ENCODE measurements at places on chromosomes 4 and X.

- H3K27me3 ChIP-seq: no peaks in the 10 kb centered on the region
- H3K4me1 ChIP-seq: peaks cover 20% of the 10 kb centered on the region
- H3K36me3 ChIP-seq: peaks cover 1% of the 10 kb centered on the region
- H3K27ac ChIP-seq: no peak overlapping the region
Observed at GRCh38 chr4:145482209-145483037, 770 bp downstream of the SMAD1 start.

- H3K27me3 ChIP-seq: no peaks in the 10 kb centered on the region
- no peak for DNase-seq
- H3K4me3 ChIP-seq: peak overlapping the region; percentile 1
- H3K4me1 ChIP-seq: peaks cover 63% of the 10 kb centered on the region
Observed at GRCh38 chr4:158826057-158826456, 57.2 kb downstream of the FNIP2 start.

GRCh38 chr4:73885574-73886267, 16.5 kb downstream of the CXCL1 start:
- H3K27ac ChIP-seq: no peak overlapping the region
- no peak for DNase-seq
- no peaks in the 10 kb centered on the region for H3K36me3 ChIP-seq
- H3K4me1 ChIP-seq: no peaks in the 10 kb centered on the region

DNA sequence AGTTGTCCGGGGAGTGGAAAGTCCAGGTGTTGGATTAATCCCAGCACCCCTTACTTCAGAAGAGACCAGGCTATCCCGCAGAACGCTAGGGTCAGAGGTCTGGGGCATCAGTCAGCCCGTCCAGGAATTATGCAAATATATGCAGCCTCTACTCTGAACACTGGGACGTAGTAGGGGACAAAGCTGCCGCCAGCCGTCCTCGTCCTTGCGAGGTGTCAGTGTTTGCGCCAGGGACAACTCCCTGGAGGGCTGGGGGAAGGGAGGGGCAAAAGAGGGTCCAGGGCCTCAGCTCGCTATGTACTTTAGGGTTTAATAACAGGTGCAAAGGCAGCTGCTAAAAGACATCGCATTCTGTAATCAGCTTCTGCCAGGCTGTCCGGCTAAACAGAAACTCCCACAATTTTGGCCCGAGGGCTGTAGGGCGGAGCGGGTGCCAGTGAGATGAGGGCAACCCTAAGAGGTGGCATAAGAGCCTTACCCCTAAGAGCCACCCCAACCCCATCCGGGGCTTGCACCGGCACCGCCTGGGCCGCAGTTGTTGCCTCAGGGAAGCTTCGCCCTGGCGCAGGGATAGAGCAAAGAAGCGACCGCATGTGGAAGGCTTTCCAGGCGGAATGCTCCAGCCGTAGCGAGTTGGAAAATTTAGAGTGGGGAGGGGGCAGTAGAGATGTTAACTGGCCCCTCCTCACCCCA, 8.4 kb downstream of the HAND2 start:
- H3K27ac ChIP-seq: no peak overlapping the region
- H3K36me3 ChIP-seq: no peaks in the 10 kb centered on the region

- DNase-seq: no peak
- H3K4me1 ChIP-seq: no peaks in the 10 kb centered on the region
- peaks cover 19% of the 10 kb centered on the region for H3K36me3 ChIP-seq
Observed at GRCh38 chr4:73139991-73140390, 70.5 kb upstream of the COX18 start.

DNA sequence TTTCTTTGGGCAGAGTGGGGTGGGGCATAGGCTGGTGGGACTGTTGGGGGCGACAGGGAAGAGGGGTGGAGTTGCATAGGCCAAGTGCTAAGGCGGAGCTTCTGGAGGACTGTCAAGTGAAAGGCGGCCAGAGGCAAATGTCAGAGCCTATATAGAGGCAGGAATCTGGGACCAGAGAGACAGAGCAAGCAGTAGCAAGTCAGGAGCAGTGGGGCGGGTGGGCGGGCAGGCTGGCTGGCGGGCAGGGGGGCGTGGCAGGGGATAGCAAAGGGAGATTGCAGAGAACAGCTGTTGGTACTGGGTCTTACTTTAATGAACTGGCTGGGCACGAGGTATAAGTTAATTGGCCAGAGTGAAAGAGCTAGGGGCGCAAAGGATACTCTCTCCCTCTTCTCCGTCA, 89.8 kb downstream of the RTL9 start:
- H3K27ac ChIP-seq: no peak overlapping the region
- peaks cover 15% of the 10 kb centered on the region for H3K4me1 ChIP-seq
- H3K4me3 ChIP-seq: no peak overlapping the region
- no peaks in the 10 kb centered on the region for H3K36me3 ChIP-seq
- no peak for DNase-seq
- H3K27me3 ChIP-seq: peaks cover 9% of the 10 kb centered on the region

- H3K27ac ChIP-seq: no peak overlapping the region
- no peaks in the 10 kb centered on the region for H3K4me1 ChIP-seq
- no peaks in the 10 kb centered on the region for H3K27me3 ChIP-seq
- DNase-seq: no peak
- H3K36me3 ChIP-seq: no peaks in the 10 kb centered on the region
- H3K4me3 ChIP-seq: no peak overlapping the region
Observed at GRCh38 chr4:92339676-92340075, 35.9 kb downstream of the GRID2 start.

DNA sequence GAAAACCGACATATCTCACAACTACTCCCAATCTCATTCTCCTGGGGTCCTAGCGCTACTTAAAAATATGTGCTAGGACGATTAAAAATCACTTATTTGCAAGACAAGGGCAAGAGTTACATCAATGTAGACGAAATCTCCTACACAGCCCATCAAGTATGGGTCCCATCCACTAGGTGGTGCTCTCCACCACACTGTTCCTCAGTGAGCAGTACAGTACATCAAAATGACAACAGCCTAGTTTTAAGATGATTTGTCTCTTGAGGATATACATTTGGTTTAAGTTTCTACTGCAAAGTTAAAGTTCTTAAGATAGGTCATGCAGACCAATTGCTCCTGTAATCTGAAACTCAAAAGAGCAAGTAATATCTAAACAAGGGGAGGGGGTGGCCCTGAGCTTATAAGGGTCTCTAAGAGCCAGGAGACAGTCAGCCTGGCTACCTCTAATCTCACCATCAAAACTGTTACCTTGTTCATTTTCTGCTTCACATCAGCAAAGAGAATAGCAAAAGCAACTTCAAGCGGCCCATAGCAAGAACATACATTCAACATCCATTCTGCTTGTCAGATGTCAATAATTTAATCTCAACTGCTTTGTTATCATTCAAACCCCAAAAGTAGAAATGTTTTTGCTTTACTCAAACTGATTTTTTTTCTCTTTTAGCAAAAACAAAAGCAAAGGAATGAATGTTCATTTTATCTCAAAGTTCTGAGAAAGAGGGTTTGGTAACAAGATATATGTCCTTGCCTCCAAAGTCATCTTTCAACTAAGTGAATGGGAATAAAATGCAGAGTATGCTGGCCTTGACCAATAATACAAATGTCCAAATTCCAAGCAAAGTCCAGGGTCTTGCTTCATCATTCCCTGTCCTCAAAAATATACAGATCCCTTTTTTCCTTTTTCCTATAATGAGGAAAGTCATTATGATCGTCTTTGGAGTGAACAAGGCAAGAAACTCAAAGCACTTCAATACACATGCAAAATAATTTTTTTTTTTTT, 53.1 kb downstream of the STX18 start:
- no peaks in the 10 kb centered on the region for H3K36me3 ChIP-seq
- H3K27me3 ChIP-seq: no peaks in the 10 kb centered on the region
- H3K4me1 ChIP-seq: peaks cover 17% of the 10 kb centered on the region
- H3K4me3 ChIP-seq: no peak overlapping the region
- peak; percentile 37 for DNase-seq

DNA sequence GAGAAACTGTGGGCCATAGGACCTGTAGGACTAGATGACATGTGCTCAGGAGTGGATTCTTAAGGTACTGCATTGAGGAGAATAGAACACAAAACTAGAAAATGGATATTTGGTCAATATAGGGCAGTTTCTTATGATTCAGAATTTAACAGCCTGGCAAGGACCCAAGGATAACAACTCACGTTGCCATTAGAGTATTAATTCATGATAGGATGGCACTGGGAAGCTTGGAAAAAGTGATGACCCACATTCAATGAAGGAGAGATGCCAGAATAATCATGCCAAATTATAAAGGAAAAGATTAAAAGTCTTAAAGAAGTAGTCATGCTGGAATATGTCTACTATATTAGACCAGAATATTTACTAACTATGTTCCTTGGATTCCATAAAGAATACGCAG, 594.5 kb downstream of the ANKRD50 start:
- DNase-seq: no peak
- no peaks in the 10 kb centered on the region for H3K27me3 ChIP-seq
- no peak overlapping the region for H3K4me3 ChIP-seq
- no peaks in the 10 kb centered on the region for H3K4me1 ChIP-seq

DNA sequence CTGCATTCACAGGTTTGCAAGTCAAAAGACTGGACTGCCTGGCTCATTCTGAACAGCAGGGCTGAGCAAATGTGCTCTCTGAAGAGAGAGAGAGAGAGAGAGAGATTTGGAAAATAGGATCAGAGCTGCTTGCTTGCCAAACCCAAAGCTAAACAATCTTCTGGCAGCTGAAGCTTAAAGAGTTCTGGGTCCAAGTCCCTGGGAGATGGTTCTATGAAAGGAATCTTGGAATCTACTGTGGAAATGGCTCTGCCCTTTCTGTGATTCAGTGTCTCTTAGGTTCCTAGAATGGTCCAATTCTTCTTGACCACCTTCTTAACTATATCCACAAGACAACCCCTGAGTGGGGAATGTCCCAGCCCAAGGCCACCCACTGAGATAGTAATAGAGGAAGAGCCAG, 66.1 kb upstream of the EFNB1 start:
- no peak for DNase-seq
- H3K36me3 ChIP-seq: no peaks in the 10 kb centered on the region
- no peaks in the 10 kb centered on the region for H3K4me1 ChIP-seq
- no peak overlapping the region for H3K27ac ChIP-seq
- no peaks in the 10 kb centered on the region for H3K27me3 ChIP-seq

DNA sequence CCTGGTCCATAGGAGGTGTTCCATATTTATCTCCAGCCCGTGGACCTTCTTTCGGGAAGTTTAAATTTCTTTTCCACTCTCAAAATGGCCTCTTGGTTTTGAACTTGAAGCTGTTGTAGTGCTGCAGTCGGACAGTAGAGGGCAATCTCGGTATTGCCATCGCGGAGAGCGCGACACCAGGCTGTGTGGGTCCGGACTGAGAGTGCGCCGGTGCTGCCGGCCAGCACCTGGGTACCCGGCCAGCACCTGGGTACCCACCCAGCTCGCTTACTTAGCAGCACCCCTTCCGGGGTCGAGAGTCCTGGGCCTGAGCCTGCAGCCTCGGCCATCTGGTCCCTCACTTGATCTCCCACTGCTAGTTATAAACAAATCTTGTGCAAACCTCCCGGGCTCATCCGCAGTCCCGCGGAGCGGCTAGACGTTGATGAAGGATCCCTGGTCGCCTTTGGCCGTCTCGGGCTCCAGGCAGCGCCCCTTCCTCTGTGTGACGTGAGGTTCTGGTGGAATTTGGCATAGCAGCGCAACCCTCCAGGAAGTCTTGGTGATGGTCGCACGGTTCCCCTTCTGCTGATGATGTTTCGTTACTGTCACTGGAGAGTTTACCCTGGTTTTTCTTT, 18.0 kb downstream of the FAM9A start:
- H3K27ac ChIP-seq: no peak overlapping the region

- H3K27me3 ChIP-seq: no peaks in the 10 kb centered on the region
- no peak overlapping the region for H3K27ac ChIP-seq
Observed at GRCh38 chrX:118548841-118549240, 53.2 kb downstream of the DOCK11 start.

GRCh38 chr4:71494539-71494938, 155.7 kb downstream of the SLC4A4 start:
- peaks cover 22% of the 10 kb centered on the region for H3K4me1 ChIP-seq
- peaks cover 38% of the 10 kb centered on the region for H3K36me3 ChIP-seq
- H3K27ac ChIP-seq: no peak overlapping the region
- no peak for DNase-seq
- no peak overlapping the region for H3K4me3 ChIP-seq
- H3K27me3 ChIP-seq: no peaks in the 10 kb centered on the region

GRCh38 chr4:52037689-52038102, 403 bp downstream of the SGCB start:
- peak; percentile 41 for DNase-seq
- peak overlapping the region; percentile 75 for H3K4me3 ChIP-seq
- H3K36me3 ChIP-seq: no peaks in the 10 kb centered on the region
- peaks cover 21% of the 10 kb centered on the region for H3K27me3 ChIP-seq
- H3K27ac ChIP-seq: peak overlapping the region; percentile 83

- H3K36me3 ChIP-seq: no peaks in the 10 kb centered on the region
- H3K27ac ChIP-seq: no peak overlapping the region
- no peaks in the 10 kb centered on the region for H3K27me3 ChIP-seq
- no peaks in the 10 kb centered on the region for H3K4me1 ChIP-seq
Observed at GRCh38 chrX:94560930-94561329, 886.9 kb downstream of the FAM133A start.

- no peak overlapping the region for H3K4me3 ChIP-seq
- no peak for DNase-seq
- peaks cover 22% of the 10 kb centered on the region for H3K36me3 ChIP-seq
- H3K27ac ChIP-seq: no peak overlapping the region
Observed at GRCh38 chr4:56370377-56370776, 16.9 kb downstream of the AASDH start.

DNA sequence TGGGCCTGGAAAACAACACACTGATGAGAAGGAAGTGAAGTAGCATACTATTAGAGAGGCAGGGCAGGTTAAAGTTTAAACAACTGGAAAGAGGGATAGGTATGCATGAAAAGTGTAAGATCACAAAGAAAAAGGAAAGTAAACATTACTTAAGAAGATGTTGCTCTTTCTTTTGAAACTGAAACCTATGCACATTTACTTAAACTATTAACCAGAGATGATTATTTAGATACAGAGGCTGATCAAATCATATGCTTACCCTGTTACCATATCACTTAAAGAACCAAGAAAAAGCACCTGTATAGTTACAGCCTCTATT, 37.8 kb downstream of the NAP1L5 start:
- no peak overlapping the region for H3K27ac ChIP-seq
- H3K4me1 ChIP-seq: peaks cover 12% of the 10 kb centered on the region
- H3K36me3 ChIP-seq: peaks cover 7% of the 10 kb centered on the region
- H3K4me3 ChIP-seq: no peak overlapping the region

DNA sequence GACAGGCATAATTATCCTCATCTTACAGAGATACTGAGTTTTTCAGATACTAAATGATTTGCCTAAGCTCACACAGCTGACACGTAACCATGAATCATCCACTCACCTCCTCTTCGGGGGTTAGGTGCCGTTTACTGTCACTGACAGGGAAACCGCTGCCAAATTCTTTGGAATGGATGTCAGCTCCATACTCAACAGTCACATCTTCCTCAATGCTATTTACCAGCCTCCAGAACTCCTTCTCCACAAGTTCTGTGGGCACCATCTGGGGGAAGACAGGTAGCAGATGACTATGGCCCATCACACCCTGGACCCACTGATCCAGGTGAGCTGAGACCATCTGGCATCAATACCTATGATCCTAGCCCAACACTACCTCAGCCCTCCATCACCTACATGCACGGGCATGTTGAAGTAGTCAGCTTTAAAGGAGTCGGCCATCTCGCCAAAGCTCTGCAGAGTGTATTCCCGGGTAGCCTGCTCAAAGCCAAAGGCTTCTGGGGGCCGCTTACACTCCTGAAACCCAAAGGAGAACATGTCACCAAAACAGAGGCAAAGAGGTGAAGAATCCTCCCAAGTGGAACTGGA, 13.5 kb downstream of the KDM5C start:
- peaks cover 20% of the 10 kb centered on the region for H3K36me3 ChIP-seq
- no peak for DNase-seq
- H3K27me3 ChIP-seq: no peaks in the 10 kb centered on the region
- no peak overlapping the region for H3K4me3 ChIP-seq

- no peak for DNase-seq
- H3K27ac ChIP-seq: no peak overlapping the region
- H3K27me3 ChIP-seq: peaks cover 6% of the 10 kb centered on the region
Observed at GRCh38 chr4:41385481-41385880, 128.8 kb downstream of the UCHL1 start.

Data from progenitor cell of endocrine pancreas (in vitro differentiated cells).